ENCODE measurements at places on chromosomes 5 and 9.

DNA sequence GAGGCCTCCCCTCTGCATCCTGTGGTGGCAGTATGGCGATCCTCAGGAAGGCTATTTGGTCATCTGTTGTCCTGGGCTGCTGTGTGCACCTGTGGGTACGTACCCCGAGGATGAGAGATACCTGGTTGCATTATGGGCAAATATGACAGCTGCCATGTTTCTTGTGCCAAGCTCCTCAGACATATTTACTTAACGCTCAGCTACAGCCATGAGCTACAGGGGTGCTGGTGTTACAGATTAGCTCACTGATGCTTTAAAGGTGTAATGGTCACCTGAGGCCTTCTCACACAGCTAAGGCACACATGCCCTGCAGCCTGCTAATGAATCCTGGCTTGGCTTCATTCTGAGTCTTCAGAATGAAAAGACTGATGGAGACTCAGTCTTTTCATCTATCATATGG lies 12.0 kb downstream of the NDST1 start:
- no peak for DNase-seq

DNA sequence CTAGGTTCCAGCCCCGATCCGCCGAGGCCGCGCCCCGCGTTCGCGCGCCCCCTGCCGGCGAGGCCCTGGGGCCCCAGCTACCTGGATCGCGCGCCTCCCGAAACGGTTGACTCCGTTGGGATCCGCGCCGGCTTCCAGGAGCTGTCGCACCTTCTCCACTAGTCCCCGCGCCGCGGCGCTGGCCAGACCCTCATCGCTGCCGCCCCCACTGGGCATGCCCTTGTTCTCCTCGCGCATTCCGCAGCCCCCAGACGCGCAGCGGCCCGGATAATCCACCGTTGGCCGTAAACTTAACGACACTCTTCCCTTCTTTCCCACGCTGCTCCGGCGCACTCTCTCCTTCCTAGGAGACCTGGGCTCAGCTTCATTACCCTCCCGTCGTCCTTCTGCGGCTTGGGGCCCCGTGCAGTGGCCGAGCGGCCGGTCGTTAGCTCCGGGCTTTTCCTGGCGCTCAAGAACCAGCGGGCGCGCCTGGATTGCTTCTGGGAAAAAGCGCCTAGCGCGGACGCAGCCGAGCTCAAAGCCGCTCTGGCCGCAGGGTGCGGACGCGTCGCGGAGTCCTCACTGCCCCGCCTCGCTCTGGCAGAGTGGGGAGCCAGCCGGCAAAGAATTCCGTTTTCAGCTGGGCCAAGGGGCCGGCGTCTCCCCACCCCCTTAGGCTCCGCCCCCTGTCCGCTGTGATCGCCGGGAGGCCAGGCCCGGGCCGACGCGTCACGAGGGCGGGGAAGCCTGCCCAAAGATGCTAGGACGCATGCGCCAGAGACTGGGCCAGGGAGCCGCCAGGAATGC lies at the start of gene CDKN2B:
Gene CDKN2B (minus strand): TSS at position 589 of the 789 bp plus-strand sequence. CDS start 352 bp downstream, at position 237.
- DNase-seq, result peak; percentile 96

DNA sequence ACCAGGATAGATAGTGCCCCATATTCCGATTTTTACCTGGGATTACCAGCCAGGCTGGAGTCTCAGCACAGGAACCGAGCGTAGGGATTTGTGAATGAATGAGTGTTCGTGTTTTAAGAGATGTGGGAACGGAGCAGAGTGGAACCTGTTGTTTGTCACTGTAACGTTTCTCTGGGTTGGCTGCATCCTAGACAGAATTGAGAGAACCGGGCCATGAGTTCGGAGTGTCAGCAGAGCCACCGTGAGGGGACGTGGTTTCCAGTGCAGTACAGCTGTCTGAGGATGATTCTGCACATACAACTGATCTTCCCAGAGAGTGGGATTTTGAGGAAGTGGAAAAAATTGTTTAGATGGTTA lies 1.2 kb downstream of the PDE8B start:
- no peak for DNase-seq

DNA sequence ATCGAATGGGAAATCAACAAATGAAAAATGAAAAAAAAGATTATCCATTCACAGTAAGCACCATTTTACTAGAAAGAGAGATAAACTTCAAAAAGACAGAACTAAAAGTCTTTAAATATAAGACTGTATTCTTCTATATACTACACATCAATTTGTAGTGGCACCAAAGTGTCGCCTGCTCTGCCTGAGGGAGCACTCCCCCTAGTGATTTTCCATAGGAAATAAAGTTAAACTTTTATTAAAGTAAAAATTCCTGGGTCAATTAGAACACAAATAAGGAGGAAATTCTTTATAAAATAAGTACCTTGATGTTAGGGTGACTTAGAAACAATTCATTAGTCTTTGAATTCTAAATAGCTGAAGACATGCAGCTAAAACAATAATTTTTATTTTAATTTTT lies 9.7 kb downstream of the RAD1 start:
- DNase-seq, result no peak

- DNase-seq, result no peak
Measured at GRCh38 chr5:6838736-6839135, 125.5 kb downstream of the TENT4A start.

DNA sequence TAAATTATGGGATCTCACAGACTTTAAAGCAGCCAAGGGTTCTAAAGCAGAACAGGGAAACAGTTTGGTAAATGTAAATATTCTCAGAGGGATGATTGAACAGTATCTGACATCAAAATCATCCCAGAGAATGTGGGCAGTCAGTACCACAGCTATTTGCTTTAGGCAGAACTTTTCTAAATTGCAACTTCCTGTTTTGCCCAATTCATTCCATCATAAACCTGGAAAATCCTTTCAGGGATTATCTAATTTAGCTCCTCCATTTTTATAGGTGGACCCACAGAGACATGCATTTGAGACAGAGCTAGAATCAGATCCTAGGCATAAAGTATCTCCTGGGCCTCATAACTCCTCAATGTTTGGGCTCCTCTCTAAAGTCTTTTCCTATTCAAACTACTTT lies 12.4 kb downstream of the NR6A1 start:
- DNase-seq, result no peak

DNA sequence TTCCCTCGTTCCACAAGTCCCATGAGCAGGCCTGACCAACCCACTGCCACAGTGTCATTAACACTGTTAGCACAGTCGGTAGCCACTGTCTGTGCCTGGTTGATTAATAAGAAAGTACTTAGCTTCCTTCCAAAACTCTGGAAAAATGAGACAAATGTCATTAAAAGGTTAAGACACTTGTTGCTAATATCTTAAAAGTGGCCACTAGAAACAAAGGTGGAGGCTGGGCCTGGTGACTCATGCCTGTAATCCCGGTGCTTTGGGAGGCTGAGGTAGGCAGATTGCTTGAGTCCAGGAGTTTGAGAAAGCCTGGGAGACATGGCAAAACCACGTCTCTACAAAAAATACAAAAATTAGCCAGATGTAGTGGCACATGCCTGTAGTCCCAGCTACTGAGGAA lies 194.0 kb downstream of the PDZD2 start:
- peak; percentile 29 for DNase-seq

- DNase-seq, result no peak
Measured at GRCh38 chr5:178289438-178289837, 56.8 kb upstream of the PHYKPL start.

DNA sequence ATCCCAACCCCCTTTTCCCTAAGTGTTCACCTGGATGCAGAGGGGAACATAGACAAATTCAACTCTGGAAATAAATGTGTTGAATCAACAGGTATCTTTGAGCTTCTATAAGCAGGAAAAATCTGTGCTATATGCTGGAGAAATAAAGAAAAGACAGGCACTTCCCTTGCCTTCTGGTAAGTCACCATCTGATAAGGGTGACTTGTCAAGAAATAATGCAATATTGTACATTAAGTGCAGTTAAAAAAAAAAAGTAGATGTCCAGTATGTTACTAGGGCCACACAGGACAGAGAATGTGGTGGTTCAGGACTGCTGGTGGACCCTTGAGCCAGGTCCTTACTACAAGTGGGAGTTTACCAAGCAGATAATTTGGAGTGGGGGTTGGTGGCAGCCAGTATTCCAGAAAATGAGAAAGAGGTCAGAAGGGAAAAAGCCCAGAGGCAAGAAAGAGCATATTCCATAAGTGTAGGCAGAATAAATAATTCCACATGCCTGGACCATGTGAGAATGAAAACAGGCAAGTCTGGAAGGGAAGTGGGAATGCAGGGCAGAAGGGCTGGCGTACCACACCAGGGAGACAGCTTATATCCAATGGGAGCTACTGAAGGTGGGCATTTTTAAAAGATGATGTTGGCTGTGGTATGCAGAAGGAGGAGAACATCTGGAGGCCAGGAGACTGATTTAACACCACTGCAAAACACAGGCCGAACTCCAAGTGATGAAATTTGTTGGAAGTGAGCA lies 209.9 kb downstream of the SEMA5A start:
- DNase-seq, result no peak

GRCh38 chr5:177526191-177526590 lies 9.4 kb upstream of the DDX41 start:
- no peak for DNase-seq

- no peak for DNase-seq
Measured at GRCh38 chr5:113356487-113356886, 78.3 kb downstream of the TSSK1B start.

GRCh38 chr5:107621089-107621488 lies 49.6 kb downstream of the EFNA5 start:
- DNase-seq, result no peak

- no peak for DNase-seq
Measured at GRCh38 chr5:120217001-120217400, 247.1 kb upstream of the PRR16 start.

DNA sequence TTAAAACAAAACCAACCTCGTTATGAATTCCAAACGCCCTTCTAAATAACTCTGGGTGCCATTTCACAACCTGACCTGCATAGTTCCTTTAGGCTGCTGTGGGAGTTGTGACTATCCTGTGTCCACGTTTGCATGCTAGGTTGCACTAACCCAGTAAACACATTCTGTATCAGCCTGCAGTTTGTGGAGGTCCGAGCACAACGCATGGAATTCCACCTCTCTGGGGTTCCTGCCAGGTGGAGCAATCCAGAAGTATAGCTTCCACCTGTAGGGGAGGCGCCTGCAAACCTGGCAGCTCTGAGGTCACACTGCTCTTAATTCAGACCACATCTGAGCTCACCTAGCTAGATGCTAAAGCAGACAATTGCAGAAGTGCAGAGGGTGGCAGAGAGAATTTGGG lies 57.2 kb downstream of the MARCHF3 start:
- DNase-seq, result no peak

DNA sequence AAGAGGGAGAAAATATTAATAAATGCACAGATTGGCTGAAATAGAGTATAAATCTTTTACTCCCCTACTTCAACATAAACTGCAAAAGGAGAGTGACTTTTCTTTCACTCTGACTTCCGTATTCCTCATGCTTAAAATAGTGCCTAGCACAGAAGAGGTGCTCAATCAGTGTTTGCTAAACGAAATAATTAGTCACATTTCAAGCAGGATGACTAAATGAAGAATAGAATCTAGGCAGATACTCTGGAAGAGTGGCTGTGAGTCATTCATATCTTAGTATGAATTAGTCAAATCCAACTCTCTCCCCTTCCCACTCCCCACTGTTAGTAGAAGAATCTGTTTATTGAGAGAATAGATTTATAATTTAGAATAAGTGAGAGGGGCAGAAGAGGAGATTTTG lies 4.8 kb downstream of the CD274 start:
- DNase-seq, result peak; percentile 77

DNA sequence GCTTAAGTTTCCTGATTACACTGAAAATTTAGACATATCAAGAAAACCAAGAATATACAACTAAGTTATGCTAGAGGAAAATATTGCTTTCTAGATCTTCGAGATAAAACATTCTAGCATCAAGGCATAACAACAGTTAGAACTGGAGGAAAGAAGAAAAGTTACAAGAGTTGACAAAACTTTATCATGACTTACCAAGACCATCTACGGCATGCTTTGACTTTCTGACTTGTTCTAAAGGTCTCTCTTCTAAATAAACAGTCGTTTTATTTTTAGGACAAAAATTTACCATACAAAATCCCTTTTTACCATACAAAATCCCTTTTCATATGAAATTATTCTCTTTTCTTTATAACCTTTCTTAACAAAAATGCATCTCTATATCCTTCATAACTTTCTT lies 1110.1 kb upstream of the CDH10 start:
- no peak for DNase-seq

DNA sequence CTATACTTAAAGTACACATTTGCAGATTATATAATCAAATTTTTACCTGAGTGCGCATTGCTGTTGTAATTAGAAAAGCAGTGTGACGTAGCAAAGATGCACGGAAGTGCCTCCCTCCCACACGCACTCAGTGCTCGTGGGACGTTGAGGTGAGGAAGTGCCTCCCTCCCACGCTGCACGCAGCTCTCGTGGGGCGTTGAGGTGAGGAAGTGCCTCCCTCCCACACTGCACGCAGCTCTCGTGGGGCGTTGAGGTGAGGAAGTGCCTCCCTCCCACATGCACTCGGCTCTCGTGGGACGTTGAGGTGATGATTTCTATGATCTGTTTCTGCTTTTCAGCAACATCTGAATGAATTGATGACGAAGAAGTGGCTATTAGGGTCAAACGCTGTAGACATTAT lies 21.0 kb downstream of the EXOC3 start:
- no peak for DNase-seq

DNA sequence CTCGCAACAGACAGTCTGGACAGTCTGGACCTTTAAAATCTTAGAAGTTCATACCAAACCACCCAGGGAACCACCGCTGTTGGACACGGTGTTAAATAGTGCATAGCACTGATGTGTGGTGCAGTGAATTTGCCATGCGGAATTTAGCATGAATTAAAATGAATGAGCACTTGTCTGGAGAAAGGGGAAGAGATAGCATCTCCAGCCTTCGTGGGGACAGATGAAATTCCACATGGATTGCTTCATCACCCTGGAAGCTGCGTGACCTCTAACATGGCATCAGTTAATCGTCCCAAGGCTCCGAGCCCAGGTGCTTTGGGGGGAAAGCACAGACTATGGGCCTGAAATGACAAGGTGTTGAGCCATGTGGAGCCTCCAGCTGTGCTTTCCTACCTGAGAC lies 91.4 kb downstream of the ADAMTS16 start:
- DNase-seq, result no peak

GRCh38 chr9:2824564-2824963 lies 19.3 kb downstream of the PUM3 start:
- DNase-seq, result no peak

DNA sequence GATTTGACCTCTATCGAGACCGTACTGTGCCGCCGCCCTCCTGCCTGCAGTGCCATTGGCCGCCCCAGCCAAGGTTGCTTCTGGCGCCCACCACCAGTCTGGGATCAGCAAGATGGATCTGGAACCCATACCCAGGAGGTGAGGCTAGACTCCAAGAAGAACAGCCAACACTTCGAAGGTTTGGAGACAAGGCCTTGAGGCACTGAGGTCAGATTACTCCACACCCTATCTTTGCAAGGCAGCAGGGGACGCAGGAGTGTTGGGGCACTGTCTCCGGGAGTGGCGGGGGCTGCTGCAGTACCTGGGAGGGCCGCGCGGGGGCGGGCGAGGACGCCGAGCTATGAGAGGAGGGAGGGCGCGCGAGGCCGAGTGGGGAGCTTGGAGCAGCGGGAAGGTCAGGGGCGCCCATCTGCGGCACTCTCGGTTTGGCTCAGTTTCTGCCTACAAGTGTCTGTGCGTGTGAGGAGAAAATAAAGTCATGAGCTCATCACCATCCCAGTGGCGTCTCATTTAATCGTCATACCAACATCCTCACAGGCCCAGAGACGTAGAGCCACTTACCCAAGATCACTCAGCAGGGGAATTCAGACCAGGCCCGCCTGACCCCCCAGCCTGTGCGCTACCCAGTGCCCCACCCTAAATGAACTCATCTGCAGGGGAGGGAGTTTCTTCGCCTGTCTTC lies 20.5 kb upstream of the PSD2 start:
- DNase-seq, result peak; percentile 26
